Psoas muscle (tissue), 8 donors: ENCODE measurements at places on chromosomes 4 and X. TPM values are rescaled to one million over a fixed set of nuclear protein-coding genes. Genes with fewer than 3 reads are reported as not detected.

DNA sequence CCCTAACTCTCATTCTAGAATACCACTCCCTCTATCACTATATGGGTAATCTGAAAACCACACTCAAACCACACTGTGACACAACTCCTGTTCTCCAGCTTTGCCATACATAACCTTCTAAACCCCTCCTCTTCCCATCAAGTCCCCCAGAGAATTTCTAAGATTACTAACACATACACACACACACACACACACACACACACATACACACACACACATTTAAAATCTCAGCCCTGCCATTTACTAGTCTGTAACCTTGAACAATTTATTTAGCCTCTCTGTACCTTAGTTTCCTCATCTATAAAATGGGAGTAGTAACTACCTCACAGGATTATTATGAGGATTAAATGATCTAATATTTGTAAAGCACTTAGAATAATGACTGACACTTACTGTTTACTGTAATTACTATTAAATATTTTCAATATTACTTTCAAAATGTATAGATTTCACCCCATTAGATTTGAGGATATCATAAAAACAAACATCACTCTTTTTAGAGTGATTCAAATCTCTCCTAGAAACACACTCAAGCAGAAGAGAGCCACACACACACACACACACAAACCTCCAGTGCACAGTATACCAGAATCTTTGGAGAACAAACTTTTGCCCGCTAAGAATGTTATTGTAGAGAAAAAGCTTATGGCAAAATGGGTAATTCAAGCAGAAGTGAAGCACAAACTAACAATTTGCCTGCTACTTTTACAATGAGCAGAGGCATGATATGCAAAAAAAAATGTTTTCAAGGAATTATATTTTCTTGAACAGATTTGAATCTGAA lies 3.8 kb downstream of the ANKRD50 start:
- no peak for DNase-seq

DNA sequence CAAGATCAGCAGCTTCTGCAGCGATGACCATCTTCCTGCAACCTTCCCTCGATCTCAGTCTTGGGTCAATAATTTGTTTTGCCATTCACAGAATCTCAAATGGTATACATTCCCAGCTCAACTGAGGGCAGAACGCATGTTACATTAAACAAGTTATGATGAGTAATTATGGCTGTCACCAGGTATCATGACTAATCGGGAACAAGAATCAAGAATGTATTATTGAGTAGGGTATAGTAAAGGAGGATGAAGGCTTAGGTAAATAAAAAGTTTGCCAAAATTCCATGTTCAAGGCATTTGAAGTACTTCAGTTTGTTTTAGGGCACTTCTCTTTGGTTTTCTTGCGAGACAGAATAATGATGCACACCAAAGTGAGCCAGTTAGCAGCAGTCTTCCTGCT lies 194.1 kb downstream of the SH2D1A start:
- no peak for DNase-seq

- no peak for DNase-seq
These were observed 781.1 kb downstream of the RAB28 start for GRCh38 chr4:12703036-12703435.

Gene RBM46
- not detected for total RNA-seq

- peak; percentile 58 for DNase-seq
These were observed 220.4 kb downstream of the SPRY1 start for GRCh38 chr4:123616951-123617461.

GRCh38 chrX:134849390-134849789 lies 141.4 kb upstream of the SMIM10 start:
- no peak for DNase-seq

- no peak for DNase-seq
These were observed 123.6 kb downstream of the RBM47 start for GRCh38 chr4:40506066-40506465.

- DNase-seq: no peak
These were observed 111.8 kb upstream of the H2AZ1 start for GRCh38 chr4:100061835-100062234.

DNA sequence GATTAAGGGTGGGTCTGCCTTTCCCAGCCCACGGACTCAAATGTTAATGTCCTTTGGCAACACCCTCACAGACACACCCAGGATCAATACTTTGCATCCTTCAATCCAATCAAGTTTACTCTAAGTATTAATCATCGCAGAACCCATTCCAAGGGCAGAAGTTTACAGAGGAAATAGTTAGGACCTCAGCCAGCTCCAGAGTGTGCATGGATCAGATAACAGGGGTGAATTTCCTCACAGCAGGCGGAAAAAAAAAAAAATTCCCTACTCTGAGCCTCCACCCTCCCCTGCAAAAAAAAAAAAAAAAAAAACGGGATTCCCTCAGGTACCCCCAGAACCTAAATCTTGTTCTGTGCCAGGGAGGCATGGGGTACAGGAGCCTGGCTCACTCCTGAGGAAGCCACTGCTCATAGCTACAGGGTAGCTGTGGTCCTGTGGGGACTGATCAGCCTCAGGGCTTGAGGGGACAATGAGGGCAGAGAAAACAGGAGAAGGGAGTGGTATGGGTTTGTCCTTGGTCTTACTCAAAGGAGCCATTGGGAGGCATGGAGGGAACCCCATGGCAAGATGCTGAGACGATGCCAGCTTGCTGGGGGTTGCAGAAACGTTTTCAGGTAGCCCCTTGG lies 113.0 kb downstream of the DHRSX start:
- no peak for DNase-seq

Gene RHOH
- total RNA-seq: 0.30 TPM

Gene FAM184B
- 1.1 TPM for total RNA-seq

Gene RFC1
- total RNA-seq: 15.8 TPM

Gene TMEM31
- total RNA-seq: not detected

DNA sequence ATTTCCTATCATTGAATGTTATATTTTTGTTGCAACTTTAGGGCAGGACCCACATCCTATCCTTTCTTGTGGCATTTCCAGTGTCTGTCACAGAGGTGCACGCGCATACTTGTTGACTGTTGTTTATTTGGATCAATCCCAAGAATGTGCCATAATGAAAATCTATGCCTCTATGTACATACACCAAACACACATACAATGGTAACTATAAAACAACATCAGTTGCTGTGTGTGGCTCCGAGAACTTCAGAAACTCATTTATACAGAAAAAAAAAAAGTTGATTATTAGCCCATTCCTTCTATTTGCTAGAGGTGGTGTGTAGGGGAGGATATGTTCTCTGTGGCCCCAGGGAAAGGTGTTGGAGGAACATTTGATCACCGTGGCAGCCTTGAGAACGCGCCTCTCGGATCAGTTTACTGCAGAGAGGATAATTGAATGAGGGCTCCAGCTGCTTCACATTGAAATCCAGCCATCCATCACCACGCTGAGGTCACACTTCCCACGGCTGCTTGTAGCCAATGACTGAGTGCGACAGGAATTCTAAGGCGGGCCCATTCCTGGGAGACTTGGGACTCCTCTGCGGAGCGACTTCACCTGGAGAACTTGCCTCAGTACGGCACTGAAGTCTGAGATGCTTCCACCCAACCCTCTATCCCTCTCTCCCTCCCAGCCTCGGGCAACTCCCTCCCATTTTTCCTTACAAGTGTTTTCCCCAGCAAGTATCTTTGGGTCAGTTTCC lies 19.5 kb downstream of the SMPX start:
- peak; percentile 47 for DNase-seq

DNA sequence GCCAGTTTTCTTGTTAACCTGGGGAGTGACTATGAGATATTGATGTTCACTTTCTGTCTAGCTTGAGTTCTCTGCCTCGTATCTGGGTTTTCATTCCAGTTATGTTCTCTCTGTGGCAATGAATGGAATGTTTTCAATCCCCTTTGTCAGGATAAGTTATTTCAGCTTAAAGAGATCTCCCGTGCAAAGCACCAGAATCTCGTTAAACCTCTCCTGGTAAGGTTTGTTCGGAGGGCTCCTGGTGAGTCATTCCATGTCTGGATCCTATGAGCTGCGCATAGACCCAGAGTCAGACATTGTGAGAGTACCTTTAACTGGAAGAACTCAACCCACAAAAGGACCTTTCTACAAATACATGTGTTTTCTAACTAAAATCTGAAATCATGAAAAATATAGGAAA lies 51.0 kb downstream of the KDR start:
- DNase-seq: no peak

Gene FGB
- not detected for total RNA-seq

DNA sequence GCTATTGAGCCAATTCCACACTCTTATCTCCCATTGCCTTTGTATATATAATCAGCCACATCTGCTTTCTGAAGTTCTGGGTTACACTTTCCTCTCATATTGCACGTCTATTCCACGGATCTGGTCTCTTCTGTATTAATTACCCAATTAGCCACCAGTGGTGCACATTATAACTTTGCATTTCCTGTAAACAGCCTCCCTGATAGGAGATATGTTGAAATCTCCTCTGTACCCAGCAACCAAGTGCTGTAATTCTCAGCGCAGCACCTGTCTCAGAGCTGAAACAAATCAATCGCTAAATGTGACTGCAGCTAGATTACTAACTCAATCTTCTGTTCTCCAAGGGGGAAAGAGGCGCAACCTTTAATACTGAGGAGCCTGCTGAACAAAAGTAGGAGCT lies 326.4 kb downstream of the SLITRK2 start:
- no peak for DNase-seq

Gene RAPGEF2
- 24.3 TPM for total RNA-seq

Gene C4orf50
- not detected for total RNA-seq

- peak; percentile 89 for DNase-seq
These were observed 37.4 kb upstream of the SPON2 start for GRCh38 chr4:1209821-1210220.

GRCh38 chr4:15848191-15848842 lies 70.2 kb downstream of the CD38 start:
- no peak for DNase-seq

DNA sequence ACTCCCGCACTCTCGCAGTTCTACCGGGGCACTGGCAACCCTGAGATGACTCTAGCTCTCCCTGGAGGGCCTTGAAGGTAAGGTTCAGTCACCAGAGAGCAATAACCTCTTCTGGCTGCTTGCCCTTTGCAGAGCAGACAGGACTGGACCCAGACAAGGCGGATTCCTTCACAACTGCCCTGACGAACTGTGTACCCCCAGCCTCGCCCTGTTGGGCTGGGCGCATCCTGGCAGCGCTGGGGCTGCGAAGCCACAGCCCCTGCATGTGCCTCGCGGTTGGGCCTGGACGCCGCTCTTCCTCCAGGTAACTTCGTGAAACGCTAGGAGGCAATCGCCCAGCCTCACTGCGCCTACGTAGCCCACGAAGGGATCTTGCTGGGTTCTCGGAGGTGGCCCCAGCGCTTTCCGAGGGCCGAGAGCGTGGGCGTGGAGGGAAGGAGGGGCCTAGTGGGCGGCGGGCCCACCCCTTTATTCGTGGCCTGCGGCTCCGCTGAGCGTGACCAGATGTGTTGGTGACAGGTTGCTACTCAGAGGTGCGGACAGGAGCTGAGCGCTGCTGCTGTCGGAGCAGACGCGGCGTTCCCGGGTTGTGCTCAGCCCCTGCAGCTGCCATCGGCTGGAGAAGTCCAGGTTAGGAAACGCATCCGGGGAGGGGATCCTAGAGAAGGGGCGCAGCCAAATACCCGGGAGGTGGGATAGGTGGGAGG lies 1.9 kb upstream of the MAMLD1 start:
- peak; percentile 53 for DNase-seq

DNA sequence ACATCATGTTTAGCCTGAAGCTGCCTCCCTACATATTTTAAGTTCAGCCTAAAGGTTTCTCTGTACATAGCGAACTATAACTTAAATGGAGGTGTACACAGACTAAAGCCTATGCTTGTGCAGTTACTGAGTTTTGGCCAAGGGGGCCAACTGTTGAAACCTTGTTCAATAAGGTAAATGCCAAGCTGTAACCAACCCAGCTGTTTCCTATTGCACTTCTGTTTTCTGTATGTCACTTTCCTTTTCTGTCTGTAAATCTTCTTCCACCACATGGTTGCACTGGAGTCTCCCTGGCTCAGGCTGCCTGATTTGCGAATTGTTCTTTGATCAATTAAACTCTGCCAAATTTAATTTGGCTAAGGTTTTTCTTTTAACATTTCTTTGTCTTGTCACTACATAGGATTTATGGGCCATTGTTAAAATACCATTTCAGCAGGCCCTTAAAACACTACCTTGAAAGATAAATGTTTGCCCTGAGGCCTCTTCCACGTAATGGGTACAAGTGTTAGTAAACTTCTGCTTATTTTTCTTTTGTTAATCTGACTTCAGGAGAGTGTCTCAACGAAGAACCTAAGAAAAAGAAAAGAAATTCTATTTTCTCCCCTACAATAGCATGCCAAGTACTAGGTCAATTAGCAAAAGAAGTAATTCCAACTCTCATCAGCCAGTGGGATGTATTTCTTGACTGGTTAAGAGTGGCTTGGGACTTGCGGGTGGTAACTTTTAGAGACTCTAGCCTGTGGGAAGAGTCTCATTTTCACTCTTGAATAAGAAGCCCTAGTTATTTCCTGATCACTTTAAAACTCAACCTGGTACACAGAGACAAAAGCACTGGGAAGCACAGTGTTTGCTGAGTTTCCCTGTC lies 45.7 kb upstream of the PRSS12 start:
- DNase-seq: no peak

GRCh38 chrX:148161701-148162100 lies 180.6 kb downstream of the FMR1NB start:
- no peak for DNase-seq

- no peak for DNase-seq
These were observed 24.4 kb upstream of the PIGA start for GRCh38 chrX:15359701-15360100.

DNA sequence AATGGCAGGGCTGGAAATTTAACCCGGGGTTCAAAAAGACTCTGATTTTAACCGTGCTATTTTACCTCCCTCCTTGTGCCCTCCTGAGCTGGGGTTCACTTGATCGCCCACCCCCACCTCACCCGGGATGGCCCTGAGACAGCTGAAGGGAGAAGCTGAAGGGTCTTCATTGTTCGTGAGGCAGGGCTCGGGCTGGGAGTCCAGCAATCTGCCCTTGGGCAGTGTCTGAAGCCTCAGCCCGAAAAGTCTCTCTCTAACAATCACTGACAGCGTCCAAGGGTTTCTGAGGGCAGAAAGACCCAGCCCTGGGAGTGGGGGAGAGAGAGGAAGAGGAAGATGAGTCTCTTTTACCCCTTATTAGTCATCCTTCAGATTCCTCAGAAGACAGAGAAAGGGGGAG lies 39.4 kb upstream of the PHOX2B start:
- no peak for DNase-seq

Gene IBSP
- not detected for total RNA-seq

Gene TRIM75
- not detected for total RNA-seq

- DNase-seq: no peak
These were observed 59.0 kb downstream of the SEL1L3 start for GRCh38 chr4:25803720-25804225.

- no peak for DNase-seq
These were observed 84.9 kb downstream of the RAB28 start for GRCh38 chr4:13399257-13399656.

- DNase-seq: no peak
These were observed 4.8 kb downstream of the PROM1 start for GRCh38 chr4:16079046-16079445.

Gene HOPX
- 7.2 TPM for total RNA-seq

Gene TLR10
- total RNA-seq: not detected

Gene PDGFC
- 6.8 TPM for total RNA-seq

DNA sequence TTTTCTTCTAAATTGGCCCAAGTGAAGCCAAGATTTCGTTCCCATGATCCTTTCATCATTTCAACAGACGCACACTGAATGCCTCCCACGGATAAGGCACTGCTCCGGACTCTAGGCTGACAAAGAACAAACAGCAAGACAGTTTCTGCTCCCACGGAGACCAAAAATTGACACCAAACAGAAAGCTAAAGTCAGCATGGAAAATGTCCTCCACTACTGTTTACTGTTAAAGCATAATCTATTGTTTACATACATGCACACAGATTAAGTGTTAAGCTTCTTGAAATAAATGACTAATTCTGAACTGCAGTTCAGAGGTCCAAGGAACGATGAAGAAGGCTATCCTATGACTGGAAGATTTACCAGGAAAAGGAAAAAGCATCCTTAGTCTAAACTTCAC lies 199.6 kb downstream of the AASDH start:
- no peak for DNase-seq
